ENCODE measurements at places on chromosomes 2 and 18. TPM values are rescaled to one million over a fixed set of nuclear protein-coding genes. Genes with fewer than 3 reads are reported as not detected.

The USP40 gene
- total RNA-seq = 10.1 TPM

DNA sequence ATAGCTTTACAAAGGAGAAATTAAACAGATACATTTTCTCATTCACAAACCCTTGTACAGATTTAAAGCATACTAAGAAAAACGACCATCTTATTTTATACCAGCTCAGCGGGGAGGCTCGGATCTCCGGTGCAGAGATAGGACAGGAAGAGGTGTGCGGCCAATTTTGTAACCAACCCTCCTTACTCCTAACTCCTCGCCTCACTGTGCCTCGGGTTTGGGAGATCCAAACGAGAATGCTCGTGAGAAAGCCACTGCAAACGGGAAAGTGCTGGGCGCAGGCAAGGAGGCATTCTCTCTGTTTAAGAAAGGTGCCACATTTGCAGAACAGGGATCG, 1.2 kb downstream of the KDSR start:
- no peak for DNase-seq

- DNase-seq = no peak
These were observed 1100.4 kb upstream of the SLC39A10 start for GRCh38 chr2:194556629-194557028.

DNA sequence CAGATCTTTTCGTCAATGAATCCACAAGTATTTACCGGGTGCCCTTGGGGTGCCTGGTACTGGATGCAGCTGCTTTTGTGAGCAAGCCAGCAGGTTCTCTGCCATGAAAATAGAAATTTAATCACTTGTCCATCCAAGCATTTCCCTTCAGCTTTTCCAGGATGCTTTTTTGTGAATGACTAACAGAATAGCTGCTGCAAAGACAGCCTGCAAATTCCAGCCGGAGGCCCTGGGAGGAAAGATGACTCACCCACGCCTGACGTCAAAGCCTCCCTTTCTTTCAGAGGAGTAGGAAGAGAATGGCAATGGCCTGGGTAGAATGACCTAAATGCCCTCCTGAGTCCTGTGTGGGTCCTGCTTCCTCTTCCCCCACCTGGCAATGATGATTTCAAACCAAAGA, 111.9 kb downstream of the AP1S3 start:
- no peak for DNase-seq

- no peak for DNase-seq
These were observed 36.2 kb upstream of the TAF1B start for GRCh38 chr2:9807056-9807455.

DNA sequence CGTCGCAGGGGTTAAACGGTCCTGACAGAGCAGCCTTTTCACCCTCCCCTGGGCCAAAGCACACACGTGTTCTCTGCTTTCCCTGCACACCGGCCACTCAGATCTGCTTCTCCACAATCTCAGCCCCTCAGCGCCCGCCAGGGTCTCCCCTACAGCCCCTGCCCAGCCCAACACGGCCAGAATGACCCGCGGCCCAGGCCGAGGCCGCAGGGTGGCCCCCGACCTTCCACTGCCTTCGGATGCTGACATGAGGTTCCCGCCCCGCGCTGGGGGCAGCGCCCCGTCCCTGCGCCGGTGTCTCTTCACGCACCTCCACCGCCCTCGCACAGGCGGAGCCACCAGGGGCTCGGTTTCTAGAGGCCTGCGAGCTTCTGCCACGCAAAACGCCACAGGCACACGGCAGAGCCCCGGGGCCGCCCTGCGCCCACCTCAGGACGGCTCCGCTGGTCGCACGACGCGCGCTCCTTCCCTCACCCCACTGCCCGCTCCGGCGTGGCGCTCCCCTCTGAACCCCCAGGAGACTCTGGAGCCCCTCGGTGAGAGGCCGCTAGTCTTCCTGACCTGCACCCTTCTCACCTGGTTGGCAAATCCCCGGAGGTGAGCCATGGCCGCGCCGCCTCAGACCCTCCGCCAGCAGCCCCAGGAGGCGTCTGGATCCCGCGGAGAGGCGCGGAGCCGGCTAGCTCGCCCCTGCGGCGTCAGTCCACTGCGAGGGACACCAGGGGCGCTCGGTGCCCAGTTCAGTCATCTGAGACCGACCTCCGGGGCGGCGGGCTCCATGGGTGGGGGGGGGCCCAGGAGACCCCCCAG, 749 bp downstream of the STK25 start:
- DNase-seq = peak; percentile 29

GRCh38 chr2:33907866-33908265, 308.8 kb upstream of the FAM98A start:
- DNase-seq = no peak

- no peak for DNase-seq
These were observed 206.6 kb downstream of the NDUFA10 start for GRCh38 chr2:239818531-239819011.

The GPR35 gene
- 7.6 TPM for total RNA-seq

The EPHA4 gene
- 0.23 TPM for total RNA-seq

The MARCO gene
- not detected for total RNA-seq

All from activated T-helper 1 cell treated with anti-CD3 and anti-CD28 coated beads, Interleukin-12 subunit alpha, Interleukin-12 subunit beta, Interleukin-2, Interleukin-4 antibody, amounts not matched to agents 30 ng/mL and 10 ng/mL and 1 ng/mL, durations not matched to agents 14 hours and 24 hours and 36 hours (primary cell).